ENCODE measurements at places on chromosomes 4 and X. TPM values are rescaled to one million over a fixed set of nuclear protein-coding genes. Genes with fewer than 3 reads are reported as not detected.

The IL15 gene
- total RNA-seq = 5.8 TPM

The BTC gene
- not detected for total RNA-seq

The DOCK11 gene
- total RNA-seq = 14.7 TPM

The PRRG1 gene
- total RNA-seq = 16.1 TPM

The SPANXD gene
- total RNA-seq = not detected

The KIF4A gene
- total RNA-seq = 19.0 TPM

The GLOD5 gene
- total RNA-seq = not detected

The TSPAN6 gene
- total RNA-seq = 20.1 TPM

The TMSB15C gene
- 5.8 TPM for total RNA-seq

The SPANXN5 gene
- not detected for total RNA-seq

The SH2D1A gene
- not detected for total RNA-seq

The CACNA1F gene
- not detected for total RNA-seq

The TRIML2 gene
- 0.18 TPM for total RNA-seq

The ATP2B3 gene
- under 0.01 TPM for total RNA-seq

The AMBN gene
- total RNA-seq = not detected

The FRAS1 gene
- under 0.01 TPM for total RNA-seq

The ARR3 gene
- total RNA-seq = not detected

The MTMR1 gene
- 19.0 TPM for total RNA-seq

The CTAG1B gene
- total RNA-seq = not detected

The XAGE1B gene
- total RNA-seq = not detected

The CCDC158 gene
- not detected for total RNA-seq

The IL2 gene
- total RNA-seq = not detected

The TREX2 gene
- total RNA-seq = 0.36 TPM

The EXOC1L gene
- not detected for total RNA-seq

The GYG2 gene
- total RNA-seq = 9.2 TPM

The SLC25A6 gene
- total RNA-seq = 166 TPM

The F8A2 gene
- total RNA-seq = not detected
